Epithelial cell of prostate (primary cell): ENCODE measurements at places on chromosomes 3 and 15.

DNA sequence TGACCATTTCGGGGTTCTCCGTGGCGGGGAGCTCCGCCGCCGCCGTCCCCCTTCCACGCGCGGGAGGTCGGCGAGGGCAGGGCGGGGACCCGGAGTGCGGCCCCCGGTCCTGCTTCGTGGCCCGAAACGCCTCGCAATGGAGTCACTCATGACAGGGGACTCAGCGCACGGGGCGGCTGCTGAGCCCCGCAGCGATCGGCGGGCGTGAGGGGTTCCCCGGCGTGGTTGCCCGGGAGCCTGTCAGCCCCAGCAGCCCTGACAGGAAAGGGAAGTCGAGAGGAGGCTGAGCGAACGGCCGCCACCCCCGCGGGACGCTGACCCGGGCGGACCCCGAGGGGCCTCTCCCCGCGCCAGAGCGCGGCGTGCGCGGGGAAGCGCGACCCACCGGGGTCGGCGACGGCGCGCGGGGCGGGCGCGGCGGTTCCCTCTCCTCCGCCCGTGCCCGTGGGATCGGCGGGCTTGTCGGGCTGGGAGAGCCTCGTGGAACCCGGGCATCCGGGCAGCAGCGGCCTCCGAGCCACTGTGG, 564 bp upstream of the PIGZ start:
- no peak for DNase-seq

- DNase-seq = peak; percentile 20
Measured at GRCh38 chr3:27312044-27312668, 57.0 kb downstream of the NEK10 start.

- no peak for DNase-seq
Measured at GRCh38 chr15:101276501-101277037, 716 bp downstream of the SELENOS start.

DNA sequence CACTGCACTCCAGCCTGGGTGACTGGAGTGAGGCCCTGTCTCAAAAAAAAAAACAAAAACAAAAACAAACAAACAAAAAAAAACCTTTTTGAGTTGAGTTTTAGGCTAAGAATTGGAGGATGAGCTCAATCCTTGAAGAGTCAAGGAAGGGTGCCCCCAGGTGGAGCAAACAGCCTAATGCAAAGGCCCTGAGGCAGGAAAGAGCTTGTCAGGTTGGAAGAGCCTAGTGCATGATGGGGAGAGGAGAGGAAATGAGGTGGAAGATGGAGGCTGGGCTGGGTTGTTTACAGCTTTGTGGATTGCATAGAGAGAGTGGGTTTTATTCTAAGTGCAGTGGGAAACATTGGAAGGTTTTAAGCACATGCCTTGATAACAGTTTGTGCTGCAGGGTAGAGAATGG, 2.1 kb upstream of the SNX22 start:
- DNase-seq = no peak

- DNase-seq = no peak
Measured at GRCh38 chr3:56754741-56755417, 46.9 kb downstream of the ARHGEF3 start.

GRCh38 chr15:100284701-100285100, 57.1 kb downstream of the ADAMTS17 start:
- no peak for DNase-seq

- no peak for DNase-seq
Measured at GRCh38 chr3:127492426-127492825, 98.1 kb downstream of the TPRA1 start.

DNA sequence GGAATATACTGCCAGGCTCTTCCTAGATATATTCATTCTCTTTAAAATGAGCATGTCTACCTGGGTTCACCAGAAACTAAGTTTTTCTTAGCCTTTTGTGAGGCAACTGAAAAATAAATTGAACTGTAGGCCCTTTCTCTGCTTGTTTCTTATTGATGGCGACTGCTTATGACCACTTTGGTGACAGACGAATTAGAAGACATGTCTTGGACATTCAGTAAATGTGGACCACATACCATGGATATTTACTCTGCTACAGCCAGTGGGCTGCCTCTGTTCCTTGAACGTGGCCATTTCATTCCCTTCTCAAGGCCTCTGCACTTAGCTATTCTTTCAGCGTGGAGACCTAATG, 603 bp upstream of the SELENOK start:
- DNase-seq = no peak

- DNase-seq = no peak
Measured at GRCh38 chr3:165403666-165404065, 207.5 kb upstream of the SLITRK3 start.

DNA sequence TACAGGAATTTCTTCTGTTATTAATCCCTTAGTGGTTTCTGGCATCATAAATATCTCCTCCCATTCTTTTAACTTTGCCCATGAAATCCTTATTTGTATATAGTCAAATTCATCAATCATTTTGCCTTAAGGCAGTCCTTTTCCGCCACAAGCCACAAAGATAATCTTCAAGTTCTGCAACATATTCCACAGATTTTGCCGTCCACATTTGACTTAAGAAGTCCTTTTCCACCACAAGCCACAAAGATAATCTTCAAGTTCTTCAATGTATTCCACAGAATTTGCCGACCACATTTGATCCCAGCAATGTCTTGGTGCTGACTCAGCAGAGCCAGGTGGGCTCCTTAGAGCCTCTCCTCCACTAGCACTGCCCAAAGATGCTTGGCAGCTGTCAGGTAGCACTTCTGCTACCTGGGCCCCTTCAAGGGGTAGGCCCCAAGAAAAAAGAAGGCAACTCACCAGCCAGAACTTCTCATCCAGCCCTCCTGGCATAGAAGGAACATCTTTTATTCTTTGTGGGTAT, 35.0 kb downstream of the SEC22C start:
- DNase-seq = no peak

DNA sequence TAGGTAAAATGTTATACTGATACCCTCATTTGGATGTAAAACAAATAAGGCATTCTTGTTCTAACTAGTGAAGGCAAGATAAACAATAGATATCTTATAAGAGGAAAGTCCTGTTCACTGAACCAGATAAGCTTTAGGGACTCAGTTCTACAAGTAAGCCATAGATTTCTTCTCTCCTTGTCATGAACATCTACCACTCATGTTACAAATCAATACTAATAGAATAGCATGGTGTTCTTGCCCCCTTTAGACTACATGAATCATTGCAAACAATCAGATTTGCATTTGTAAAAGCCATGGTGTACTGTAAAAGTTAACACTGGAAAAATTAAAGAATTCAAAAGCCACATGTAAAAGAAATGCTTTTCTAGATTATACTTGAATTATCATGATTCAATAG, 500.1 kb downstream of the NLGN1 start:
- no peak for DNase-seq

DNA sequence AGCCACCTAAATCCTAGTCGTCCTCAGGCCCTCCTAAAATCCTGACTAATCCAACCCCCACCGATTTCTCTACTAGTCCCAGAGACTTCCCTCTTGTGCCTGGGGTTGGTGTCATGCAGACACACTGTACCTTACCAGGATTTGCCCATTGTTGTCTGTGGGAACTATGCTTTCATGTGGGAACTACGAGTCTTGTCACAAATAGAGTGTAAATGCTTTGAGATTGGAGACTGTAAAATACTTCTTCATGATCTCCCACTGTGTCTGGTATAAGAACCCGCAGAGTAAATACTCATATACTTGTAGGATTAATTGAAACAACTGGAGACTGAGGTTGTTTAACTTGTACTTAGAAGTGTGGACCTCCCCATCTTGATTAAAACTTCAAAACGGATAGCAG, 11.2 kb downstream of the B3GNT5 start:
- DNase-seq = no peak

DNA sequence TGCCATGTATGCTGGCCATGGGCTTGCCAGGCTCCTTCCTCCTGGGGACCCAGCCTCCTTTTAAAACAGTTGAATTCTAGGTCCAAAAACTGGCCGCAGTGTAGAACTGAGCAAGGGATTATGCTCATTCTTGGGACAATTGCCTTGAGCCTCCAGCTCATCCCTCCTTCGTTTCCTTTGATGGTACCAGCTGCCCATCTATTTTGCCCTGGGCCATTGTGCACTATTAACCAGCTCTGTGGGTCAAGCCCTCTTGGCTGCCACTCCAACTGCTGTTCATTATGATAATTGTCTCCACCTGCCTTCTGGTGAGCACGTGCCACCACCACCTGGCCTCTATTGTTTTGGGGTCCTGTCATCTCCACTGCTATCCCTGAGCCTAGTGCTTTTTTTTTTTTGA, 75.8 kb upstream of the SYN2 start:
- no peak for DNase-seq

DNA sequence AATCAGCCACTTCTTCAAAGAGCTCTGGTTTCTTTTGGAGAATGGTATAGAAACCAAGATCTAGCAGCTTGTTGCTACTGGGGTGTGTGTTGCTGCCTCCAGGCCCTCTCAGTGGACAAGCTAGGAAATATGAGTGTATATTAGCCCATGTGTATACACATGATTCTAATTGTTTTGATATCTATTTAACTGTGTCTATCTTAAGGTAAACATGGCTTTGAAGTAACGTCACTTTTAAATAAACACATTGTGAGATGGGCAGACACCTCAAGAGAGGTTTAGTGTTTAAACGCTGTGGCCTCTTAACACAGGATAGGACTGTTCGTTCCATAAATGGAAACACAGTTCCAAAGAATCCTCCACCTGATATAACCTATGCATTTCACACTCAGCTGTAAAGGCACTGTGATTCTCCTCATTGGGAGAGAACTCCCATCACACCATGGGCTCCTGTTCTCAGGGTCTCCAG, 87.0 kb downstream of the GMPS start:
- no peak for DNase-seq

GRCh38 chr15:78623786-78624497, 3.1 kb upstream of the CHRNA3 start:
- no peak for DNase-seq

DNA sequence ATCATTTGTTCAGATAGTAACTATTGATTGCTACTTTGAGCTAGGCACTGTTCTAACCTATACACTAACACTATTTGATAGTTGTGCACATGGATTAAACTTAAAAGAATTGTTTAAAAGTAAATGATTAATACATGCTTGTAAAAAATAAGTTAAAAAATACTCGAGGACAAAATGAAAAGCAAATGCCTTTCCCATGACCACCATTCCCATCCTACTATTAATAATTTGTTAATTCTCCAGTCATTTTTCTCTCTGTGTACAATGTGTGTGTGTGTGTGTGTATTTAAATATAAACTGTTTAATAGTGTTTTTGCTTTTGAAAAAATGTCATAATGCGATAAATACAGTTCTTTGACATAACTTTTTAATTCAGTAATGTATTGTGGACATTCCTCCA, 78.7 kb upstream of the KCNMB2 start:
- no peak for DNase-seq

DNA sequence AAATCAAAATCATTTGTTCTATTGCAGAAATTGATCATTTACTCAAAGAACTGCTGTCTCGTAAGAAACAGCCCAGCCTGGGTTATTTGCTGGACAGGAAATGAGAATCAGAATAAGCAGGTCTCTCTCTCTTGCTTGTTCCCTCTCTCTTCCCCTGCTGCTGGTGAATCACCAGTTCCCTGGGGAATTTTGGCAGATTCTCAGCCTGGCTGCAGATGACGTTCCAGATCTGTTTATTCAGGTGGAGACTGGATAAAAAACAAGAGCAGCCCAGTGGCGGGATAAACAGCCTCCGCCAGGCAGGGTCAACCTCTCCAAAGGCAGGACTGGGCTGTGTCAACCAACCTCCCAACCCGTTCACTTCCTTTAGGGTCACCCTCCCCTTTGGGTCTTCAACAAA, 72.1 kb downstream of the LRIG1 start:
- DNase-seq = peak; percentile 67

DNA sequence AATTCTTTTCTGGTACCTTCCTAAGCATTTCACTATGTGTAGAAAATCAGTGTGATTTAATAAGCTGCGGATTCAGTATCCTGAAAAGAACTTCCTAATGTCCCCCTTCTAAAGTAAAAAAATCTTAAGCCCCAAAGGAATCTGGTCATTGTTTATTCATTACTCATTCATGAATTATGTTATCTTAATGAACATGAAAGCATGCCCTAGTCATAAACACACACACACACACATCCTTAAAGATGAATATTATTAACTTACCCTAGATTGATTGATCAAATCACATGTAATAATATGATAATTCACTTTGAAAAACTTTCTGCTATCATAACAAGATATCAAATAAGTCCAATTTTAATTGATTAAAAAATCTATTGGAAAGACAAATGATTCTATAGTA, 96.4 kb upstream of the BFSP2 start:
- no peak for DNase-seq

GRCh38 chr3:171831936-171832335, 11.2 kb upstream of the TMEM212 start:
- no peak for DNase-seq

DNA sequence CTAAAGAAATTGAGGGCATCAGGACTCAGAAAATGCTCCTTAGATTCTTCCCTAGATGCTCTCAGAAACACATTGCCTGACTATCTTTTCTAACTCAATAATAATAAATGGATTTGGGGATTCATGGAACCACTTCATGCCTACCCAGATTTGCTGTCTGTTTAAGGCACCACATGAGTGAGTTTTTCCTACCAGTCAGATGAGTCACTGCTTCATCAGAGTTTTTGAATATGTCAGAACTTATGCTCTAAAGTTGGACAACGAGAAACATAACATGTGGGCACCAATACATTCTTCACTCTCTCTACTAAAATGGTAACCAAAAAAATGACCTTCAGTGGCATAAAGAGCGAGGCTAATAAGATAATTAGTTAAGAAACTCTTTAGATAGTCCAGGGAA, 1135.1 kb downstream of the TUSC7 start:
- DNase-seq = no peak

- no peak for DNase-seq
Measured at GRCh38 chr3:197504641-197505121, 51.1 kb downstream of the BDH1 start.

DNA sequence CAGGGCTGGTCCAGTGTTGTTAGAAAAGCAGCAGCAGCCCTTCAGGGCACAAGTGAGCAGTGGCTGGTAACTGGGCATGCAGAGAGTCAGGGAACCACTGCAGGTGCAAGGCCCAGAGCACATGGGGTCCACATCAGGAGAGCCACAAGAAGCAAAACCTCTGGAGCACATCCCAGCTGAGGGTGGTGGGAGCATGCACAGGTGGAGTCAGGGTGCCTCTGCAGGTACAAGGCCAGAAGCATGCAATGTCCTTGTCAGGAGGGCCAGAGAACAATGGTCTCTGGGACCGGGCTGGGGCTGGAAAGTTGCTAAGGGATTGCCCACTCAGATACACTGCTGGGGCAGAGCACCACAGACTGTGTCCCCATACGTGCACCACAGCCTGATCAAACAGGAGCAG, 226.1 kb upstream of the UBE2E2 start:
- DNase-seq = no peak

DNA sequence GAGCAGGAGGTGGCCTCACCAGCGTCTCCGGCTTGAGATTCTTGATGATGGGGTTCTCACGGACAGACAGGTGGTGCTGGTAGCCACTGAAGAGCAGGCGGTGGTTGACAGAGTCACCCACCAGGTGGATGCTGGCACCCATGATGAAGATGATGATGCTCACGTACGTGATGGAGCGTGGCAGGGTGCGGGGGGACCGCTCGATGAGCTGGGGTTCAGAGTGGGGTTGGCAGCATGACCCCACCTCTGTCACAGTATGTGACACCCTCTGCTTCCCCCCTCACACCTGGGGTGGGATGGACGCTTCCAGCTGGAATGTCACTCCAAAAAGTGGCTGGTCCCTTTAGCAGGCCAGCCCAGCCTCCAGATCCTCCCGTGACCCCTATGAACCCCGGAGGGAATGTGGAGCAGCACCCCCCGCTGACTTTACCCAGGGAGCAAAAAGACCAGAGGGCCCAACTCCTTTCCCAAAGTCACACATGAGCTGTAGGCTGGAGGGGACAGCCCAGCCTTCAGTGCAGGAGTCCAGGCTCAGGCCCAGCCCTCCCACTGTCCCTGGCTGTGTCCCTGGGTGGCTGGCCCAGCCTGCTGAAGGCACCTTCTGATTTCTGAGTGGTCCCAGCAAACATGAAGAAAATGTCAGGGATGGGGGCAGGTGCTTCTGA, 6.7 kb upstream of the CALML4 start:
- DNase-seq = no peak
